Right cardiac atrium (tissue), 5 donors: ENCODE measurements at places on chromosomes 13 and 19. TPM values are rescaled to one million over a fixed set of nuclear protein-coding genes. Genes with fewer than 3 reads are reported as not detected.

SCGB2B2 gene
- total RNA-seq, result 0.37 TPM

ZNF285 gene
- 4.4 TPM for total RNA-seq

FLT1 gene
- total RNA-seq, result 31.0 TPM

PSG2 gene
- not detected for total RNA-seq

MCF2L gene
- total RNA-seq, result 47.5 TPM

CEACAM4 gene
- total RNA-seq, result 0.31 TPM

HS6ST3 gene
- total RNA-seq, result 0.79 TPM

ZNF837 gene
- 0.82 TPM for total RNA-seq

GRCh38 chr13:97491452-97491851, 57.5 kb downstream of the RAP2A start:
- DNase-seq, result no peak

DNA sequence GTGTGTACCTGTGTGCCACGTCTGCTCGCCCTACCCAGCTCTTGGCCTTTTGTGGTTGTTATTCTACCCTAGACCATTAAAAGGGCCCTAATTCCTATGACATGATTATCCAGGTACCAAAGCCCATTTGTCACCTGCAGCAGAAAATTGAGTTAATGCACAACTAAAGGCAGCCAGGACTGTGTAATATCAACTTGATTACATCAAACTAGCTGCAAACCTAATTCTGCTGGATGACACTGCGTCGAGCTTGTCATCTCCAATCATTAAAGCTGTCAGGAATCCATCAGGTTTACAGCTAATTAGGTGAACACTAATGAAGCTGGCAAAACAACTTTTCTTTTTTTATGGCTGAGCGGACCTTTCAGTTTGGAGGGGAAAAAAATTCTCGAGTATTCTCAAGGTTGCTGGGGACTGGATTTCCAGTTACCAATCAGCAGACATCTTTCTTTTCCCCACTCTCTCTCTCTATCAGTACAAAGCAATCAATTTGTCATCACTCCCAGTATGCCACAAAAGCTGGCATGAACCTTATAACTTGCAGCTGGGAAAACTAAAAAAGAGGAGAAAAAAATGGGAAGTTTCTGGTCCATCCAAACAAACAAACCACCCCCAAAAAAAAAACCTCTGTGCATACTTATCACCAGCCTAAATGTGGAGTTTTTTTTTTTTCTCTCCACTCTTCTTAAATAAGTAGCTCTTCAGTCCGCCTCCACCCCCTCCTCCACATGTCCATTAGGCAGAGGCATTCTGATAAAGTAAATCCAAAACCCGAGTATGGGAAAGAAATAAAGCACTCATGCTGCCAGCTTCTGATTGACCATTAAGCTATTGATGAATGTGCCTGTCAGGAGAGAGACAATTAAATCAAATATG, 2.8 kb downstream of the TSHZ3 start:
- no peak for DNase-seq

GRCh38 chr19:55484593-55485438, at the start of gene NAT14:
Gene NAT14 (plus strand): TSS chr19:55485188. CDS start chr19:55485709, 521 bp downstream.
- DNase-seq, result peak; percentile 87

DNA sequence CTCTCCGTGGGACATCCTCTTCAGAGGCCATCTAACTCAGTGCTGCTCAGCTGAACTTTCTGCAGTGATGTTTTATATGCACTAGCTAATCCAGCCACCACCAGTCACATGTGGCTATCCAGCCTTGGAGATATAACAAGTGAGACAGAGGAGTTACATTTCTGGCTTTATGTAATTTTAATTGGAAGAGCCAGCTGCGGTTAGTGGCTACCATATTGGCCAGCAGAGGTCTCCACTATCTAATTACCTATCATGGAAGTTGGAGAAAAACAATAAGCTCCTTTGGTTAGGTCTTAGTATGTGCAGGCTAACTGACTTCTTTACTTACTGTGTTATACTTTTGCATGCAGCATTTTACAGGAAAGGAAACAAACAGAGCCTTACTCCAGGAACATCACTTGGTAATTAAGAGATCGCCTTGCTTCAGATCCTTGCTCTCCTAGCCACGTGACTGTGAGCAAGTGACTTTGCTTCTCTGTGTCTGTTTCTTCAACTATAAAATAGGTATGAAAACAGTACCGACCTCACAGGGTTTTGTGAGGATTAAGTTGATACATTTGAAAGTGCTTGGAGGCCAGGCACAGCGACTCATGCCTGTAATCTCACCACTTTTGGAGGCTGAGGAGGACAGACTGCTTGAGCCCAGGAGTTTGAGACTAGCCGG, 1.6 kb upstream of the KLK10 start:
- no peak for DNase-seq

DNA sequence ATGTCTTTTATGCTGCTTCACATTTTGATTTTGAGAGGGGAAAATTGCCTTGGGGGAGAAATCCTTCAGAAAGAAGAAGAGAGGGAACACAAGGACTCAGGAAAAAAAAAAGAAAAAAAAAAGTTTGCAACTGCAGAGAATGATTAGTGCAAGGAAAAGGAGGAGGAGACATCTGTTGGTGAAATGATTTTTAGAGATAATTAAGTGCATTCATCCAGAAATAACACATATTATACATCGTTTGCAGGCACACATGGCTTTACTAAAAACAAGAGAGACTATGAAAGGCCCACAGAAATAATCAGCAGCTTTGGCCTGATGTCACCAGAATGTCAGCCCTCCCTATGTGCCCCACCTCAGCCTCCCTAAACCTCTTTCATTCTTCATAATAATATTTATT, 1058.2 kb downstream of the PCDH9 start:
- no peak for DNase-seq

GRCh38 chr13:32796754-32797153, 210.5 kb downstream of the PDS5B start:
- no peak for DNase-seq

DNA sequence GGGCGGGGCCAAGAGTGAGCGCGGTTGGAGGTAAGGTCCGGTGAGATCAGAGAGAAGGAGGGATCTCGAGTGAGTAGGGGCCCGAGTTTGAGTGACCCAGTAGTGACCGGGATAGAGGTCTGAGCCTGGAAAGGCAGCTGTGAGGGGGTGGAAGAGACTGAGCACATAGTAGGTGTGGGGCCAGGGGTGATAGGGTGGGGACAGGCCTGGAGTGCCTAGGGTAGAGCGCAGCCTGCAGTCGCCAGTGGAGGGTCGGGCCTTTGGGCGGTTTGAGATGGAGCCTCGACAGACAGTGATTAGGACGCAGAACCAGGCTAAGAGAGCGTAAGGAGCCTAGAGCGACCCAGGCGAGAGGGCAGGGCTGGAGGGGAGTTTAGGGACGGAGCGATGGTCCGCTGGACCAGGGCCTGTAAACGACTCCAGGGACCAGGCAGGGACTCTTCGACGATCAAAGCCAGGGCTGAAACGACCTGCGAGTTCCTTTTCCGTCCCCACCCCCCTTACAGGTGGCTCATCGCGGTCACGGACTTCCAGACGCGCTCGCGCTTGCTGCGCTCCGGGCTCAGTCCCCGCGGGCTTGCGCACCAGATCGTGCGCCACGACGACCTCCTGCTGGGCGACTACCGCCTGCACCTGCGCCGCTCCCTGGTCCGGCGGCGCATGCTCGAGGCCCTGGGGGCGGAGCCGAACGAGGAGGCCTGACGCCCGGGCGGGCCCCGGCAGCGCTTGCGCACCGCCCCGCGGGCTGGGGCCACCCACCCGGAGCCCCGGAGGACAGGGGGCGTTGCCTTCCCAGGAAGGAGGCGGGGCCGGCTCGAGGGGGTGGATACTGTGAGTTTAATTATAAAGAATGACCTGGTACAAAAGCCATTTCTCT, 9.4 kb downstream of the C19orf81 start:
- peak; percentile 86 for DNase-seq

DNA sequence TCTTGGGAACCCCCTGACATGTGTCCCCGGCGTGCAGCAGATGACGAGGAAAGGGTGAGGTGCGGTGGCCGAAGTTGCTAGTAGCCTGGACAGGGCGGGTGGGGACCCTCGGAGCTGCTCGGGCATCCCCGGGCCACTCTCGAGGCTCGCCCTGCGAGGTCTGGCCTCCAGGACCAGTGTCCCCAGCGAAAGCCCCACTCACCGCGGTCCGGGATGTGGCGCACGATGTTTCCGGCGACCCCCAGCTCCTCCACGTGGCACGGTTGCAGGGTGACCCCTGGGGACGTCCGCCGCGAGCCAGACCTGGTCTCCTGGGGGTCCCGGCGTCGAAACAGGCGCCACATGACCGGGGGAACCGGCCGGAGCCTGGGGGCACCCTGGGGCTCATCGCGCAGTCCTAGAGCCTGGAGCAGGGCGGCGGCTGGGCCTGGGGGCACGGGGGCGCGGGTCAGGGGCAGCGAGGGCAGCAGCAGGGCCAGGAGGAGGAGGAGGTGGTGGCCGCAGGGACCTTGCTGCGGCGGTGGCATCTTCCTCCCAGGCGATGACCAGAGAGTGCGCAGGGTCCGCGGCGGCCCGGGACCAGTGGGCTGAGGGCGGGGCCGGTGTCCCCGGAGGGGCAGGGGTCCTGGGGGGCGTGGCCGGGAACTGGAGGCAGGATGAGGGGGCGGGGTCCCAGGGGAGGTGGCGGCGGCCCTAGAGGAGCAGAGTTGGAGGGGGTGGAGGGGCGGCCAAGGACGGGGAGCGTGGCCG, 26.0 kb downstream of the CERS1 start:
- peak; percentile 73 for DNase-seq

DNA sequence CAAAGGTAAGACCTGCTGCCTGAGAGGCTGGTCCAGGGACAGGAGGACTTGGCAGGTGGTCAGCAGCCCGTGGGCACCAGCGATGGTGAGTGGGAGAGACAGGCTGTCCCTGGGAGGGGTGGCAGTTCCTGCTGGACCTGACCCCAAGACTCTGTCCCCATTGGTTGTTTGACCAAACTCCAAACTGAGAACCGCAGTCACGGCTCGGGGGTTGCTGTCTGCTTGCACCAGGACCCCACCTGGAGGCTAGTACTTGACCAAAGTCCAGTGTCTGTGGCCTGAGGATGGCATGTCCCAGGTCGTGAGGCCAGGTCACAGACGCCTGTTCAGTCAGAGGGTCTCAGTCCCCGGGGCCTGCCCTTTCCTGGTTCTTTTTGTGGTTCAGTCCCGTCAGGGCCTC, 9.9 kb upstream of the ZNF14 start:
- no peak for DNase-seq

GRCh38 chr19:49896863-49897621, at the start of gene IL4I1:
Gene IL4I1 (minus strand): TSS chr19:49896887. CDS start chr19:49896160, 727 bp downstream.
- peak; percentile 75 for DNase-seq

DNA sequence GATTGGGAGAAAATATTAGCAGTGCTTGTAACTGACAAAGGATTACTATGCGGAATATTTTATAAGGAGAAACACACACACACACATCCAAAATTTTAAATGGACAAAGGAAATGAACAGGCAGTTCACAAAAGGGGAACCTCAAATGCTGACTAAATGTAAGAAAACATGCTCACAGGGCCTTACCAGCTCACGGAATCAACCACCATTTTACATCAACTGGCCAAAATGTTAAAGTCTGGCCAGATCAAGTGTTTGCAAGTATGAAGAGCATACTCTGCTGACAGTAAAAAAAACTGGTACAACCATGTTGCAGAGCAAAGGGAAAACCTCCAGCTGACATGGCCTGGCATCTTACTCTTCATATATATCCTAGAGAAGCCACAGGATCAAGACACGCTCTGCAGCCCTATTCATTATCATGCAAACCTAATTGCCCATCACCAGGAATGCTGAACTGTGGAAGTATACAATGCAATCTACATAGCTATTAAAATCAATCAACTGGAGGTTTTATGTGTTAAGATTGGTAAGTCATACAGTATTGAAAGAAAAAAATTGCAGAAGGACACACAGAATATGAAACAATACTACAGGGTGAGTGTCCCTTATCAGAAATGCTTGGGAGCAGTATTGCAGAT, 124.4 kb downstream of the RNF17 start:
- DNase-seq, result no peak

DNA sequence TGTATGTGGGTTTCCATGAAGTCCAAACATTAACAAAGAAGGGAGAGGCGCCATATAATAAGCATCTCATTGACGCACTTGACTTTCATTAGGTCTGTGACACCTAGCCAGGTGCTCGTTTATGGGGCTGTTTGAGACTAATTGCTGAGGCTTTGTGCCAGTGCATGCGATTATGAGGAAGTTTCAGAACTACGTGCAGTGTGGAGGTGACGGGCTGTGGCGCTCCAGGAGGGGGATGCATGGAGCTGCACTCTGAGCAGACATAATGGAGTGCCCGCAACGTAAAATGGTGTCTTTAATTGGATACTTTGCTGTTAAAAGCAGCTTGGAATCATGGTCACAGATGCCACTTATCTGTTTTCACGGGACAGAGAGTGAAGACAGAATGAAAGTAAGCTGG, 223.2 kb downstream of the FGF9 start:
- DNase-seq, result no peak

GRCh38 chr19:11541238-11541637, 2.6 kb downstream of the CNN1 start:
- DNase-seq, result no peak

GRCh38 chr13:51475727-51476501, 23.1 kb upstream of the INTS6 start:
- DNase-seq, result no peak

GRCh38 chr13:82220641-82221040, 1661.6 kb downstream of the SLITRK1 start:
- DNase-seq, result no peak

GRCh38 chr13:24293746-24294145, 15.6 kb upstream of the C1QTNF9 start:
- DNase-seq, result no peak

DNA sequence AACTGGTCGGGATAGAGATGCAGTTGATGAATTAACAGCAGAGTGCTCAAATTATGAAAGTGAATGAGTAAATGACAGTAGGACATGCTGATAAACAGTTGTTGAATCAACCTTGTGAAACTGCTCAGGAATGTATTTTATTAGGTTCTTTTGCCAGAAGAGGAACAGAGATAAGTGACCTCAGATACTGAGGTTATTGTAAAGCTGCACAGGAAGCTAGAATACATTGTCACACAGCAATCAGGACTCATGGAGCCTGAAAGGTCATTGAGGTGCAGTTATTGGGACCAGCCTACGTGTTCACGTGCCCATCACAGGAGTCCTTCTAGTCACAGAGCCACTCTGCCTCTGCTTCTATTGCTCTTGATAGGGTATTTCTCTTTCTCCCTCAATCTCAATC, 47.5 kb upstream of the MED4 start:
- no peak for DNase-seq

- no peak for DNase-seq
Observed at GRCh38 chr13:80664950-80665349, 324.0 kb upstream of the SPRY2 start.

GRCh38 chr13:68030152-68030809, 800.1 kb upstream of the PCDH9 start:
- DNase-seq, result no peak

DNA sequence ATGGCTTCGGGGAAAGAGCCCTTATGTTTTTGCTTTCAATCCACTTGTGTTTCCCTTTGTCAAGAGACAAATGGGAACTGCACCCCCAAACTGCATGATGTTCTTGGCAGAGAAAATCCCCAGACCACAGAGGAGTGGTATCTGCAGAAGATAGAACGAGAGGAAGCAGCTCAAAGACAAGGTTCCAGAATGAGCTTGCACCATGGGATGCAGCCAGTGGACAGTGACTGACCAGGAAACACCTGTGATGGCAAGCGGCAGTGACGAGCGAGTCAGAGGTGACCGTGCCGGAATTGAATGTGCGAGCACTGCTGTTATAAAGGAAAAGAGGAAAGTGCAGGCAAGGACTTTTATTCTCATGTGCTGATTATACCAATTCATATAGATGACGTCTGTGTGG, 46.3 kb downstream of the IRS2 start:
- DNase-seq, result no peak

GRCh38 chr19:8840708-8841107, 8.5 kb downstream of the MBD3L1 start:
- no peak for DNase-seq

GRCh38 chr13:102556806-102557205, 40.0 kb upstream of the TPP2 start:
- no peak for DNase-seq
